ENCODE measurements at places on chromosomes 12 and 14.

DNA sequence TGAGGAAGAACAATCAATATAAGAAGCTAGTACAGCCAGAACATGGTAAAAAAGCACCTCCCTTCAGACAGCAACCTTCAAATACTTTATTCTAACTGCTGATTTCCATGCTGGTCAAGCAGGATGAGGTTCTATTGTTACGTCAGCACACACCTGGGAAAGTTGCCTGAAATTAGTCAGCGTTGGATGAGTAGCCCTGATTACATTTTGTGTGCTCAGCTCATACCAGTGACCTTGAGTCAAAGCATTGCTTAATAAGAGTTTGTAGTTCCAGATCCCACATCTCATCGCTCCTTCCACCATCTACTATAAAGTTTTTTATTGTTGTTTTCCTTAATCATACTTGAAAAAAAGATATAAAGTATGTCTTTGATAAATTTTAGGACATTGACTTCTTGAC lies 361.5 kb downstream of the EGLN3 start:
- no peak for DNase-seq

- no peak for DNase-seq
These were observed 98.9 kb downstream of the GPHN start for GRCh38 chr14:66606826-66607225.

DNA sequence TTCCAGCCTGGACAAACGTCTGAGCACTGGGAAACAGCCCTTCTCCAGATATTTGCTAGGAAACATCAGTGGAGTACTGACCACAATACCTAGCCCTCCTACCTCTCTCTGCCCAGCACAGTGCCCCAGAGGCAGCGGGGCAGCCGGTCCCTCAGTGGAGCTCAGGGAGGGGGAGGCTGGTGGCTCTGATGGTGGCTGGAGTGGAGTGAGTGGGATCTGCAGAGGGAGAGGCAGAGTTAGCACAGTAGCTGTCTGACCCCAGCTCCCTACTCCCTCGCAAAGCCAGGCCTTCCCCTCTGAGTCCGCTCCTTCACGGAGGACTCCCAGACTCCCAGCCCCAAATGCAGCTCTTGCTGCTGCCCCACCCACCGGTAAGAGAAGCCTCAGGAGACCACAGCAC lies 30.0 kb downstream of the NCKAP5L start:
- no peak for DNase-seq

- DNase-seq: peak; percentile 78
These were observed 25.6 kb upstream of the MAP1LC3B2 start for GRCh38 chr12:116533343-116534251.

DNA sequence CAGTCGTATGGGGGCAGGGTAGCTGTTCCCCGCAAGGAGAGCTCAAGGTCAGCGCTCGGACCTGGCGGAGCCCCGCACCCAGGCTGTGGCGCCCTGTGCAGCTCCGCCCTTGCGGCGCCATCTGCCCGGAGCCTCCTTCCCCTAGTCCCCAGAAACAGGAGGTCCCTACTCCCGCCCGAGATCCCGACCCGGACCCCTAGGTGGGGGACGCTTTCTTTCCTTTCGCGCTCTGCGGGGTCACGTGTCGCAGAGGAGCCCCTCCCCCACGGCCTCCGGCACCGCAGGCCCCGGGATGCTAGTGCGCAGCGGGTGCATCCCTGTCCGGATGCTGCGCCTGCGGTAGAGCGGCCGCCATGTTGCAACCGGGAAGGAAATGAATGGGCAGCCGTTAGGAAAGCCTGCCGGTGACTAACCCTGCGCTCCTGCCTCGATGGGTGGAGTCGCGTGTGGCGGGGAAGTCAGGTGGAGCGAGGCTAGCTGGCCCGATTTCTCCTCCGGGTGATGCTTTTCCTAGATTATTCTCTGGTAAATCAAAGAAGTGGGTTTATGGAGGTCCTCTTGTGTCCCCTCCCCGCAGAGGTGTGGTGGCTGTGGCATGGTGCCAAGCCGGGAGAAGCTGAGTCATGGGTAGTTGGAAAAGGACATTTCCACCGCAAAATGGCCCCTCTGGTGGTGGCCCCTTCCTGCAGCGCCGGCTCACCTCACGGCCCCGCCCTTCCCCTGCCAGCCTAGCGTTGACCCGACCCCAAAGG lies 804 bp downstream of the GAPDH start:
- peak; percentile 73 for DNase-seq

DNA sequence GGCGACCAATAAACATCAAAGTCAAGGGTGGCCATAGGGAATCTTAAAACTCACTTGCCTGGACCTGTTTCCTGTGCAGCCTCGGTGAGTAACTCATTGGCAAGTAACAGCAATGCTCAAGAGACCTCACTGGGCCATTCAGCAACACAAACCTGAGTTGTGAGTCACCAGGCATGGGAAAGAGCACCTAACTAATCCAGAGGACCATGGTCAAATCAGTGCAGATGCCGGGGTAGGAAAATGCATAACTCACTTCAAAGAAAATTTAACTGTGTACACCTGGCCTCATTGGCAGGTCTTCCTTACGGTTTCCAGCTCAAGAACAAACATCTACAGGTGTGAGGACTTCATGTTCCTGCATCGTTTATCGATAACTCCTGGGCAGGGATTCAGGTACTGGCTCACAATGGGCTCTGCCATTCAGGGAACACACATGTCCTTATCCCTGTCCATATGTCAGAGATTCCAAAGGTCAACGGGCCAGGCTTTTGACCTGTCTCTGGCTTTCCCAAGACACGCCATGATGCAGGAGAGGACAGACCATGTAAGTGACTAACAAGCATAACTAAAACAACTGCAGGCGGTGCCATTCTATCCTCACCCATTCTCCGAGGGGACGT lies 211.8 kb downstream of the ANO2 start:
- no peak for DNase-seq

GRCh38 chr14:105132921-105133654 lies 35.5 kb downstream of the JAG2 start:
- DNase-seq: no peak

GRCh38 chr12:66004922-66005703 lies 125.4 kb downstream of the LLPH start:
- DNase-seq: no peak

- DNase-seq: no peak
These were observed 28.8 kb downstream of the OAS2 start for GRCh38 chr12:113007166-113007565.

GRCh38 chr12:102625819-102626218 lies 145.5 kb upstream of the IGF1 start:
- no peak for DNase-seq

DNA sequence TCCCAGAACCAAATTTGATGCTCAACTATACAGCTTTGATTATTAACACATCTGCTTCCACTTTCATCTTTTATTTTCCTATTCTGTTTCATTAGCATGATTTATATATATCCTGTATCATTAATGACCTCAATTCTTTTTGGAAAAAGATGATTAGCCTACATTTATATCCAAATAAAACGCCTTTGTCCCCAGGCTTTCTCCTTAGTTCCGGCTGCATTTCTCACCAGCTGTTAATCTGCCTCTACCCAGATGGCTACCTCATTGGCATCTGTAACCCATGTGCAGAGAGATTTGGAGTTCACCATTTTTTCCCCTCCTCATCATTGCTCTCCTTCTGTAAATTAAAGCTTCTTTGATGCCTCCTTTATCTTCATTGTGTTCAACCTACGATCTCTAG lies 336.8 kb upstream of the RGS6 start:
- DNase-seq: no peak

DNA sequence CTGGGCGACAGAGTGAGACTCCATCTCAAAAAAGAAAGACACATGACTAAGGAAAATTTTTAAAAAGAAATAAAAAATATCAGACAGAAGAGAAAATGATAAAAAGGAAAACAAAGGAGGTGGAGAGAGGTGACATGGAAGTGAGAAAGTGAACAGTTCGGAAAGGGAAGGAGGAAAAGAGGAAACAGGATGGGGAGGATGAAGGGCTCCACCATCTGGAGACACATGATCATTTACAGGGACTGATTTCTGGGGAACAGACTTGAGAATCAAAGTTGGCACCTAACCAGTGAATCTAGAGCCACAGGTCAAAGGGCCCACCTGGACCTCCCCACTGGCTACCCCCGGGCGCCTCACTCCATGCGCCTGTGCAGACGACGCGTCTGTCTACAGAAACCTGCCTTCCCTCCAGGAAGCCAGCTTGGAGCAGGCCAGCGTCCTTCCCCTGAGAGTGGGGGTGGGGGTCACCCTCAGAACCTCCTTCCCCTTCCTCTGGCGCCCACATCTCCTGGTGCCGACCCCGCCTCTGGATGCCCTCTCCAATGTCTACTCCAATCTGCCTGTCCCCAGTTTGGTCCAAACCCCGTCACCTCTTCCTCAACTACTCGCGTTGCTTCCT lies 60.5 kb downstream of the AMN start:
- no peak for DNase-seq

- peak; percentile 10 for DNase-seq
These were observed 530 bp downstream of the APAF1 start for GRCh38 chr12:98645572-98646067.

DNA sequence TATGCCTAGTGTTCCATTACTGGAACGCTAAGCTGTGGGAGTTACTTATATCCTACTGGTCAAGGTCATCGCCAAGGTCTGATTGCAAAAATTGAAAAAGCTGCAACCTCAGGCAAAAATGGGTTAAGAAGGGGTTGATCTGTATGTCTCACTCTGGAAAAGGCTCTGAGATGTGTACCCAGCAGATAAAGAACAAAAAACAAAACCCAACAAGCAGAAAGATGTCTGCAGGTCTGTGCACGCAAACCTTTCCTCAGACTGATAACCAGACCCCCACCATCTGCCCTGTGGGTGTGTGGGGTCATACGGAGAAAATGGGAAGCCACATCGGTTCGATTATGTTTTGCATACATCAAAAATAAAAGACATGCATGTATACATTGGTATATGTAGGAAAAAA lies 56.4 kb downstream of the TESC start:
- DNase-seq: no peak

- no peak for DNase-seq
These were observed 20.6 kb downstream of the COX14 start for GRCh38 chr12:50132505-50133135.

DNA sequence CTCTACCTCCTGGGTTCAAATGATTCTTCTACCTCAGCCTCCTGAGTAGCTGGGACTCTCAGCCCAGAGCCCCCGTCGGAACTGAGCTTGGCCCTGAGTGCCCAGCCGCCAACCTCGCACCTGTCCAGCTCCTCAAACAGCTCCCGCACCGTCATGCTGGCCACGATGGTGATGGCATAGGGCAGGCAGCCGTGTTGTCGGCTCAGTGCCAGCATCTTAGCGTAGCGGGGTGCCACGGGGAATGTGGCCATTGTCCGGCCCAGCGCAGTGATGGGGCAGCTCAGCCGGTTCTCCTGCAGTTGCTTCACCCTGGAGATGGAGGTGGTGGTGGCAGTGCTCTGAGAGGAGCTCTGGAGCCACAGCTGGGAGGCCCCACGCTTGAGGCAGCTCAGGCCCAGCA lies 32.4 kb downstream of the DHX37 start:
- DNase-seq: no peak

GRCh38 chr14:59160506-59160905 lies 28.0 kb upstream of the DAAM1 start:
- no peak for DNase-seq

DNA sequence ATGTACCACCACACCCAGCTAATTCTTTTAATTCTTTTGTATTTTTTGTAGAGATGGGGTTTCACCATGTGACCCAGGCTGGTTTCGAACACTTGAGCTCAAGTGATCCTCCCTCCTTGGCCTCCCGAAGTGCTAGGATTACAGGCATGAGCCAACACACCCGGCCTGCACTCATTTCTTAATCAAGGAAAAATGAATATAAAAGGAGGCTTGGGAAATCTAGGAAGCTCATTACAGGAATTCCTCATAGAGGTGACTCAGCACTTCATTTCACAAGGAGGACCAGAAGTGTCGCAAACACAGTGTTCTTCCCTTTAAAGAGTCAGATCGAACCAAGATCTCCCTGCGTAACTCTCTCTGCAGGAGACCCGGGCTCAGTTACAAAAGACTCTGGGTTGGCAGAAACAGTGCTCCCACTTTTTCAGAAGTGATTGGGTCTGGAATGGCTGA lies 30.3 kb downstream of the NFKBIA start:
- DNase-seq: no peak

DNA sequence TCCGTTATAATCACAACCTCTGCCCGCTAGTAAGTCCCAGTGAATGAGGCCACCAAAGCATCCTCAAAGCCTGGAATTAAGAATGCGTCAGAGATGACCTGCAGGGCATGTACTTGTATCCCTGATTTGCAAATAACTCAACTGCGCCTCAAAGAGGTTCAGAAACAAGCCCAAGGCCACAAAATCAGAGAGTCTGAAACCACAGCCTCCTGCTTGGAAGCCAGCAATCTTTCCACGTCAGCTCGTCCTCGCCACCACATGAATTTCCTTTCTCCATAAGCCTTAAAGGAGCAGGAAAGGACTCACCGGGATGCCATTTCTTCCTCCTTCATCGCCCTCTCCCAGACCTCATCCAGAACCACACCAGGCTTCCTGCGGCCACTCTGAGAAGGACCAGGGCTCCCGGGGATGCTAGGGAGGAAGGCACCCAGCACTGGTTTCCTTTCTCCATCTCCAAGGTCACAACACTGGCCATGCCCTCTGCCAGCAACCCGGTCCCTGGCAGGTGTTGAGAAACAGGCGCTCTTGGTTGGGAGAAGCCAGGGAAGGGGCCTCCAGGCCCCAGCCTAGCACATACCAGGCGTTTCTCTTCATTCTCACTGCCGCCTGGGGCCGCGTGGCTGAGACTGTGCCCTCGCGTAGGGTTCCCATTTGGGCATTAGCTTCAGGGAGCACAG lies 191.2 kb upstream of the DIO3 start:
- no peak for DNase-seq

GRCh38 chr14:32044454-32044853 lies 32.6 kb upstream of the ARHGAP5 start:
- peak; percentile 67 for DNase-seq

DNA sequence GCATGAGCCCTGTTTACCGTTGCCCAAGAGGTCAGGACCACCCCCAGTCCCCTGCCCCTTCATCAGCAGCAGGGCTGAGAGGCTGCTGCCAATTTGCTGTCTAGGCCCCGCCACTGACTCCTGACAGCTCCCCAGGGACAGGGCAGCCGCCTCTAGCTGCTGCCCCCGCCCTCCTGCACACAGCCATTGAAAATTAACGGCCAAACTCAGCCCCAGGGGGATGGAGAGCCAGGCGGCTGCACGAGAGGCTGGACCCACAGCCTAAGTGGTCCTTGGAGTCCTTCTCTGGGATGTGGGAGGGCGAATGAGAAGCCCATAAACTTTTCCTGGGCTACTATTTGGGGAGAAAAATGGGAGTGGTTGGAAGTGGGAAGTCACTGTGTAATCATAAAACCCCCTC lies 4.6 kb downstream of the FOXN4 start:
- peak; percentile 25 for DNase-seq

- peak; percentile 45 for DNase-seq
These were observed 62.7 kb downstream of the RASSF3 start for GRCh38 chr12:64672925-64673409.

GRCh38 chr12:57756406-57757341 lies 1.8 kb downstream of the MARCHF9 start:
- DNase-seq: no peak

GRCh38 chr12:82841487-82841904 lies 154.8 kb downstream of the TMTC2 start:
- DNase-seq: no peak

GRCh38 chr12:59250766-59251165 lies 330.5 kb upstream of the LRIG3 start:
- DNase-seq: no peak

Measured in NCI-H1105 (cell line).